ENCODE measurements at places on chromosomes 3 and 15.

- no peak for DNase-seq
Measured at GRCh38 chr3:189547448-189547847, 83.7 kb upstream of the TP63 start.

- no peak for DNase-seq
Measured at GRCh38 chr3:14950274-14950673, 2.9 kb downstream of the NR2C2 start.

DNA sequence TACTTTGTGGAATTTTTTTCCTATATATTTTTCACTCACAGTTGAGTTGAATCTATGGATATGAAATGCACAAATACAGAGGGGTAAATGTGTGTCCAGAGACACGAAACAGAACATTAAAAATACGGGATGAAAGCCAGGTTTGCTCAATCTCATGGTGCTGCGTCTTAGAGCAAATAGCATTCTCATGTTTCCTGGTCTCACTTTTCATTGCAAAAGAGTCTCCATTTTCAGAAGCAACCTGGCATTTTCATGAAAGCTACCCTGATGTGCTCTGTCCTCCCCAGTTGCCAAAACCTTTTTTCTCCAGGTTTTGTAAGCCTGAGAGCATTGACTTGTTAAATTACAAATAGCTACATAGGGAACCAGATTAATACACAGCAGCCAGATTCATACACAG is 49.5 kb upstream of the MBNL1 start:
- DNase-seq, result no peak

DNA sequence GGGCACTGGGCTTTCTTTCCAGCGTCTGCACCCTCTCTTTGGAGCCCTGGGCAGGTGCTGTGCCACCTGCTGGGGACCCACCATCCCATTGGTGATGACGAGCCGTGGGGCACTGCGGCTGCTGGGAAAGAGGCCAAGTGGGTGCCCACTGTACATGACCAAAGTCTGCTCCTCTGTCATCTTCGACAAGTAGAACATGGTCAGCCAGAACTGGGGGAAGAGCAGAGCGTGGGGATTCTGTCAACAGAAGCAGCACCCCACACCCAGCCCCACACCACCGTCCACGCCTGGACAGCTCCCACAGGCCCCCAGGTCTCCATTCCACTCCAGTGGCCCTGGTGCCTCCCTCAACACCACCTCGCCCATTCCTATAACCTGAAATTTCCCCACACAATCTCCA is 9.7 kb downstream of the UROC1 start:
- no peak for DNase-seq

GRCh38 chr3:155394240-155394639 is 100.8 kb upstream of the STRIT1 start:
- no peak for DNase-seq

DNA sequence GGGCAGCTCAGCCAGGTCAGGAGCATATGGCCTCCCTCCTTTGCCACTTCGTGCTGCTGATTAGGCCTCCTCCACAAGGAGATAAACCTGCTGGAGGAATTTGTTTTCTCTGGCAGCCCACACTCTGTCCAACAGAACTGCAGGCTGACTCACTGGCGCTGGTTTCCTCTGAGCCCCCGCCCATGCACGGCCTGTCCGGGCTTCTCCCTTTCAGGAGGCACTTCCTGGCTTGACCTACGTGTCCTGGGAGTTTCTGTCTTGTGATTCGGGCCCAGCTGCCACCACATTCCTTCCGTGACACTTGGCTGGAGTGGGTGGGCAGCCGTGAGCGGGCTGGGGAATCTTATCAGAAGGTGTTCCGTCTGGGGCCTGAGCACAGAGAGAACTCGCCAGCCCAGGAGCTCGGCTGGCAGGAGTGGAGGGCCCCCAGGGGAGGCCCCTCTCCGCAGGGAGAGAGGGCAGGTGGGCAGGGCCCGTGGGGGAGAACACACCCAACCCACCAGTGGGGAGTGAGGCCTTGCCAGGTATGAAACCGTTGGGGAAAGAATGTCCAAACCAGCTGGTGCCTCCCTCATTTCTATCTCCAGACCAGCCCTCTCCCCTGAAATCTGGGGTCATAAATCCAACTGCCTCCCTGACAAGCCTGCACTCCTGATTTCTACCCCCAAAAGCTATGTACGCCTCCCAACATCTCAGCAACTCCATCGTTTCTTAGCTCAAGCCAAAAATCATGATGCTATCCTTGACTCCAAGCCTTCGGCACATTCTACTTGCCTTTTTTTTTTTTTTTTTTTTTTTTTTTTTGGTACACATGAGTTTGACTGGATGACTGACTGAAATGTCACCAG is 110.6 kb upstream of the MEF2A start:
- DNase-seq, result peak; percentile 68

DNA sequence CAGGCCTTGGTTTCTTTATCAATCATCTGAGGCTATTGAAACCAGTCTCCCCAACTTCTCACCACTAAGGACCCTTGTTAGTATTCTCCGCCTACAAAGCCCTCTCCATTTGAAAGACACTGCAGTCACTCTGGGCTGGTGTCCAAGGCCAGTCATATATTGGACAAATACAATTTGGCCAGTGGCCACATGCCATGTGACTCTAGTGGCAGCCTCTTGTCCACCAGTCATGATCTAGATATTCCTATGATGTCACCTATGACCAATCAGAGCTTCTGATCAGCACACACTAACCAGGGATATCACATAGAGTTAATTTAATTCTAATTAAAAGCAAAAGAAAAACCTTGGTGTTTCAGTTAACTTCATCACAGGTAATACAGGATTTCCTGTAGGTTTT is 68.2 kb downstream of the RAB11A start:
- no peak for DNase-seq

GRCh38 chr15:71271327-71271726 is 156.1 kb downstream of the THSD4 start:
- no peak for DNase-seq

GRCh38 chr3:69201658-69202057 is 79.3 kb upstream of the LMOD3 start:
- no peak for DNase-seq

GRCh38 chr15:99095626-99096025 is 9.3 kb upstream of the SYNM start:
- DNase-seq, result no peak

DNA sequence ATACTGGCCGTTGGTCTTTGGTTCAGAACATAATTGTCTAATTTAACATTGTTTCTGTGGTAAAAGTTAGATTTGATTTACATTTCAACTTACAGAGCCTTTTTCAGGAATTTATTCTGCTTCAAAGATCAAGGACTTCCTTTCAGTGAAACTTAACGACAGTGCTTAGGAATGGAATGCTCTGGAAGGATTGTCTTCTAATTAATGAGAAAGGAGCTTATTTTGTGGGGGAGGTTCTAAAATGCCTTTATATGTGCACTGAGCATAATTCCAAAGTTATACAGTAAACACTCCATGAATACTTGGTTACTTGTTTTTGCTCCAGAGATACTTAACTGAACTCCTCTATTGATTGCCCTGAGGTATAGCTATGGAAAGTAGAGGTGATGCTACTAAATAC is 75.7 kb downstream of the CACNA1D start:
- no peak for DNase-seq

GRCh38 chr3:61908382-61908781 is 347.0 kb downstream of the PTPRG start:
- DNase-seq, result no peak

GRCh38 chr3:14329116-14329830 is 73.1 kb upstream of the SLC6A6 start:
- peak; percentile 95 for DNase-seq

- DNase-seq, result no peak
Measured at GRCh38 chr15:70036585-70037291, 61.0 kb downstream of the TLE3 start.

DNA sequence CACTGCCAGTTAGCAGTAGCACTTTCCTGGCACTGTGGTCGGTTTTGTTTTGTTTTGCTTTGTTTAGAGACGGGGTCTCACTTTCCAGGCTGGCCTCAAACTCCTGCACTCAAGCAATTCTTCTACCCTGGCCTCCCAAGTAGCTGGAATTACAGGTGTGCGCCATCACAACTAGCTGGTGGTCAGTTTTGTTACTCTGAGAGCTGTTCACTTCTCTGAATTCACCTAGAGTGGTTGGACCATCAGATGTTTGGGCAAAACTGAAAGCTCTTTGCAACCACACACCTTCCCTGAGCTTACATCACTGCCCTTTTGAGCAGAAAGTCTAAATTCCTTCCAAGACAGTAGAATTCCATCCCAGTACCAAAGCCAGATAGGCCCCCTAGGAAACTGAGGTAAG is 22.6 kb downstream of the CLDN18 start:
- DNase-seq, result no peak
